ENCODE measurements at places on chromosomes 1 and 21. TPM values are rescaled to one million over a fixed set of nuclear protein-coding genes. Genes with fewer than 3 reads are reported as not detected.

Gene SLC5A3
- total RNA-seq, result 11.5 TPM

Gene PLA2G2D
- not detected for total RNA-seq

Gene CRNN
- total RNA-seq, result not detected

Gene CD1C
- not detected for total RNA-seq

Gene TRIM46
- total RNA-seq, result 3.7 TPM

Gene SCP2
- total RNA-seq, result 178 TPM

Gene ANGPTL7
- not detected for total RNA-seq

Gene C1orf105
- not detected for total RNA-seq
